GM13976 (cell line): ENCODE measurements at places on chromosomes 5 and 9.

- DNase-seq, result peak; percentile 43
Measured at GRCh38 chr5:124951661-124952060, 205.2 kb upstream of the ZNF608 start.

DNA sequence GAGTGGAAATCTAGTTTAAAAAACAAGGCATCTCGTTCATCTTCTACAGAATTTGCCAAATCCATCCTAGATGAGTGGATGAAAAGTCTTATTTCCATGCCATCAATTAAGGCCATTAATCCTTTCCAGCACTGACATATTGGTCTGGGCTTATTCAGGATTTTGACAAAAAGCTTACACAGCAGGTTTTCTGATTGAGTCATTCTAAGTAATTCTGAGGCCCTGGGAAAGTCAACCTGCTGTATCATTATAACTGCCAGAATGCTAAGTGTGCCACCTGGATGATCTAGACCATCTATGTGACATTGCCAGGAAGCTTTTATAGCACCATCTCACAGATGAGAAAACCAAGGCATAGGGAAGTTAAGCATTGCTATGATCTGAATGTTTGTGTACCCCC lies 132.1 kb upstream of the MAP3K1 start:
- no peak for DNase-seq

GRCh38 chr5:317086-317811 lies 4.3 kb upstream of the AHRR start:
- peak; percentile 94 for DNase-seq

- DNase-seq, result no peak
Measured at GRCh38 chr5:159913501-159913900, 2.8 kb upstream of the ADRA1B start.

DNA sequence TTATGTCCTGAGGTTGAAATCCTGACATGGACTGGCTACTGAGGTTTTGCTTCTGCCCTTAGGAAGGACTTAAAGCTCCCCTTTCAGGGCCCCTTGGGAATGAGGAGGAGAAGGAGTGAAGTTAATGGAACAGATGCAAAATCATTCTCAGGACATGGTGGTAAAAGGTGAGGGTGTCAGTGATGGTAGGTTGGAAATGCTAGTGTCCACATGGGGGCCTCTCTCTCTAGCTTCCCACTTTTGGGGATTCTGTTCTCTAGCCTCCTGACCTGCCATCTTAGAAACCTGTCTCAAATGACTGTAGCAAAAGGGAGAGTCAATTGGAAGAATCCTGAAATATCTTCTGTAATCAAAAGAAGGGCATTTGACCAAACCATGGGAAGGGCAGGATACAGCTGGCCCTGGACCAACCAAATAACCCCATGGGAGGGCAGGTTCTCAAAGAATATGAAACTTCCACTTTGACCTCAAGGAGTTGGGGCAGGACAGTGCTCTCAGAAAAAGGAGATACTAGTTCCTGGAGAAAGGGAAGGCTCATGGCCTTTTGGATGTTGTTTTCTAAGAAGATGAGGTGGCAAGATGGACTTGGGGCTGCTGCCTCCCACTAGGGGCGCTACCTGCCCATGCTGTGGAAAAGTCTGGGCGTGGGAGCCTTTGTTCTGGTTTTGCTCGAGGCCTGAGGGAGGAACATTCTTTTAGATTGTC lies 21.2 kb upstream of the MLANA start:
- peak; percentile 42 for DNase-seq
